ENCODE measurements at places on chromosomes 13 and 19.

- DNase-seq, result no peak
Observed at GRCh38 chr19:38183251-38183897, 40.6 kb downstream of the DPF1 start.

DNA sequence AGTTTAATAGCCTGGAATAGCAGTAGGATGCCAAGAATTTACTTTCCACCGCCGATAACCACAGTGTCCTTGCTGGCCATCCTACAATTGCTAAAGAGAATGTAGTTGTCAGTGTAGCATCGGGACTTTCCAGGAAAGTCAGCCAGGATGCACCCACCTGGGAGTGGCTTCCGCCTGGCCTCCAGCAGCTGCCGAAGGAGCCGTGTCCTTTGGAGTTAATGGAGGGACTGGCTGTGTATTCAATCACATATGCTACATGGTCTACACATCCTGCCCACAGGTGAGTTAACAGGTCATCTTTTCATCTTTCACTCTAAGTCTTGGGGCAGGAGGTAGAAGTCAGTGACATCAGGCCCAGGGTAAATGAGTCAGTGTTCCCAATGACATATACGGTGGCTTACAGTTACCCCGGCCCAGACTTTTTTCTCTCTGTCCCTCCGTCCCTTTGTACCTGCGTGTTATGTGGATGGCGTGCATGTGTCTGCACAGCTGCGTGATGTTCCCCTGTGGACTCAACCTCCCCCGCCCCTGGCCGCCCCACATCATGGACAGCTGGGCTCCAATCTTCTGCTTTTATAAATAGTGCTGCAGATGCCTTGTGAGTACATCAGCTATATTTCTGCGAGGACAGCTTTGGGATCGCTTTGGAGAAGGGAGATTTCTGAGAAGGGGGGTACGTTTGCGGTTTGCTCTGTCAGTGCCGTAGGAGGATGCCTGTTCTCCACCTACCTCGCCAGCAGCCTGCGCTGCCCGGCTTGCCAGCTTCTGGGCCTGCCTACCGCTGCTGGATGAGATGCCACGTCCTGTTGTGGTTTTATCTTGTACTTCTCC, 63.1 kb downstream of the ATP11A start:
- DNase-seq, result no peak

DNA sequence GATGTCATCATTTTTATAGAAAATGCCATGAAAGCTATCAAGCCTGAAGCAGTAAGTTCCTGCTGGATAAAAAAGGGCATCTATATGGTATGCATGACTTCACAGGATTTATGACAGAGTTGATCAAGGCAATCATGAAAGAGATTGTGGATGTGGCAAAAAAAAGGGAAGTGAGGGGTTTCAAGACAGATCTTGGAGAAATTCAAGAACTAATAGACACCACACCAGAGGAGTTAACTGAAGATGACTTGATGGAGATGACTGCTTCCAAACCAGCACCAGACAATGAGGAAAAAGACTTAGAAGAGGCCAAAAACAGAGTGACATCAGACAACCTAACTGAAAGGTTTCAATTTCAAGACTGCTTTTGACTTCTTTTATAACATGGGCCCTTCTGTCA, 691.1 kb upstream of the SLC10A2 start:
- no peak for DNase-seq

DNA sequence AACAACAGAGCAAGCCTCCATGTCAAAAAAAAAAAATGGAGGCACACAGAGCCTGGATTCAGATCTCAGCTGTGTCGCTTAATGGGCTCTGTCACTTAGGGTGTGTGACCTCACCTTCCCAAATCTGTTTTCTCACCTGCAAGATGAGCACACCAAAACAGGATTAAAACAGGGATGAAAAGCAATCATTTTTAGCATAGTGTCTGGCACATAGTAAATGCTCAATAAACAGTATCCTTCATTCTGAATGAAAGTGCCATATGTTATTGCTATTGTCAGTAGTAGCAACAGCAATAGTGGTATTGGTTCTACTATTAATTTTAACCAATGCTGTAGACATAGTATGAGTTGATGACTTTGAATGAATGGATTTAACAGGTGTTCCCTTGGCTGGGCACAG, 23.3 kb downstream of the SAMD4B start:
- DNase-seq, result no peak

- DNase-seq, result no peak
Observed at GRCh38 chr13:44969551-44970484, 19.5 kb downstream of the NUFIP1 start.

DNA sequence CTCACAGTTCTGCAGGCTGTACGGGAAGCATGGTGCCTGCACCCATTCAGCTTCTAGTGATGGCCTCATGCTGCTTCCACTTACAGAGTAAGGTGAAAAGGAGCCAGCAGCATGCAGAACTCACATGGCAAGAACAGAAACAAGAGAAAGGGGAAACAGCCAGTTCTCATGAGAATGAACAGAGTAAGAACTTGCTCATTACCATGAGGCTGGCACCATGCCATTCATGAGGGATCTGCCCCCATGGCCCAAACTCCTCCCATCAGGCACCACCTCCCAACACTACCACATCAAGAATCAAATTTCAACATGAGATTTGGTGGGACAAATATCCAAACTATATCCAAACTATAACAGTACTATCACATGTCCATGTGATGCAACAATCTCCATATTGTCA, 72.1 kb downstream of the KATNAL1 start:
- no peak for DNase-seq
